CD4-positive, alpha-beta T cell treated with Interleukin-4 for 1 hour (primary cell): ENCODE measurements at places on chromosomes 2 and 18.

DNA sequence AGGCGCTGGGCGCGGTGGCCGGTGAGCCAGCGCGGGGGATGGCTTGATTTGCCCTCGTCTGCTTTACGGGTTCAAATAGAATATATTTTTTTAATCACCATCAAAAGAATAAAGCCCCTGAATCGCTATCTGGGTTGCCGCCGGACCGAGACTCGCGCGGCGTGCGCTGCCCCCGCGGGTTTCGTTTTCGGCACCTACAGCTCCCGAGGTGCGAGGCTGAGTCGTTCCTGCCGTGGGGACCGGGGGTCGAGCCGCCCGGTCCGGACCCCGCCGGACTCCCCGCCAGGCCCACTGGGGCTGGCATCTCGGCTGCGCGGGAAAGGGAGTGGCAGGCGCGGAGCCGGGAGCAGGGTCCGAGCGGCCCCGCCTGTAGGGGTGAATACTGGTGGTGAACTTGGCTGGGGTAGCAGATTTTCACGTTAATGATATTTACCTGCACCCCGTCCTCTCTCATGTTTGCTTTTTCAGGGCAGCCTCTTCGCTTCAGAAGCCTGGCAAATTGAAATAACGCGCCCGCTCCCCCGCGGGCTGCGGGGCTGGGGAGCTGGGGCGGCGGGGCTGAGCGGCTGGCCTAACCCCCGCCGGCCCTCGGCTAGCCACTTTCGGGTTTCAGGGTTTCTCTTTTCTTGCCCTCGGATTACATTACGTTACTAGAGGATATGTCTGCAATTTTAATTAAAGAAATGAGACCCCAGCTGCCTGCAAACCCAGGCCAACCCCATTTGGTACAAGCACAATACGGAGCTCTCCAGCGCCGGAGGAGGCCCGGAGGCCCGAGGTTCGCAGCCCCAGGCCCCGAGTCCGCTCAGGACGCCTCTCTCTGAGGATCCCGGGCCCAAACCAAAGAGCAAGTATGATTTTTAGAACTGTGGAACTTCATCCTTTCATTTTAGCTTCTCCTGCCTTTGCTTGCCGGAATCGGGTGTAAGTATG lies 1.7 kb upstream of the CELF4 start:
- no peak for DNase-seq

DNA sequence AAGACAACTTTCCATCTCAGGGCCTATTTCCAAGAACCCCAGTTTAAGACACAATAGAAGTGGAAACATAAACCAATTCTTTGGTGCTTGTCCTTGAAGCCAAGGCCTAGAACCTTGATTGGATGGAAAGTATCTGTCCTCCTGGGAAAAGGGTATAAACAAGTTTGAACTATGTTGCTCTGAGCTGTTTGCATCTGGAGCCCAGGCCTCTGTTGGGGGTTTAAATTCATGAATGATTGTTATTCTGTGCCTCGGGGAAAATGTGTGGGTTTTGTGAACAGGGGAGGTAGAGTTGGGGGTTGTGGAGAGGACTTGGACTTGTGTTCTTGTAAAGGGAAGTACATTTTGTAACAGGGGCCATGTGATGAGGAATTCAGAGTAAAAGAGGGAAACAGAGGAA lies 406.1 kb downstream of the SLC4A3 start:
- DNase-seq: no peak

- DNase-seq: no peak
Observed at GRCh38 chr2:233265899-233266431, 14.5 kb downstream of the ATG16L1 start.

DNA sequence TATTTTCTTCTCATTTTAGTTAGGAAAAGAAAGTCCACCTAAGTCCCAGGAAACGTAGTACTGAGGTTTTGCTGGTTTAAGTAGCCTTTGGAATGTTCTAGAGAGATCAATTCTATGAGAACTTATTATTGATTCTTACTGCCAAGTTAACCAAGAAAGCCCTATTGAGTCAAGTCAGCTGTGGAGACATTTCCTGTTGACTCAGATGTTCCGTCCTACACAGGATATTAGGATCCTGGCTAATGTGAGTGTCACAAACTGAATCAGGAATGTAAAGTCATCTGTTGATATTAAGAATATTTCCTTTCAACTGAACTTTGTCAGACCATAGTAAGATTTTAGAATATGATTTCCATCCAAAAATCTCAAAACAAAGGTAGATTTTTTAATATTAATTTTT lies 654.3 kb downstream of the LRRTM4 start:
- DNase-seq: no peak

DNA sequence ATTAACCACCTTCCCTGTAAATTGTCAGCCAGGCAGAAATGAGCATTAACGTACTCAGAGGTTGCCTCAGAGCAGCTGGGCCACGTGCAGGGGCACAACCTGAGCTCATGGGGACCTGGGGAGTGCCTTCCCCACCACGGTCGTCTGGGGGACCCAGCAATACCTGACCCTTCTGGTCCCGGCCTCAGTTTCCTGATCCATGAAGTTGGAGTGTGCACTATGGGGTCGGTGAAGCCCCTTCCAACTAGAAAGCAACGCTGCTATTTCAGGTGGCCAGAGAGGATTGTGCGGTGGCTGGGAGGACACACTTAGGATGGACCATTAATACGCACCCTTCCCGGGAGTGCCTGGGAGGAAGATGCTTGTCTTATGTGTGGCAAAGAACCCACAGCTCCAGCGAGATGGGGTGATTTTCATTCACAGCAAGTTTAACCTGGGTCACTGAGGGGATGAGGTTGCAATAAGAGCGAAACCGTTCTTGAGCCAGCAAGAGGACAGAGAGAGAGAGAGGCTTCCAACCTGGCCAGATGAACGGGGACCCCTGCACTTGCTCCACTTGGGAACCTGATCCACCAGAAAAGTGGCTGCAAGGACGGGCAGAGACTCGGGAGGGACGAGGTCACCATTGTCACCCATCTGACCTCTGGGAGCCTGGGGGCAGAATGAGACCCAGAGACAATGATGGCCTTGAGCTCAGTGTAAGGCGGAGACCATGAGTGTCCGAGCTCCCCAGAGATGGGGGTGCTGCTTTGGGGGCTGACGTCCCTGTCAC lies 36.2 kb downstream of the NGEF start:
- no peak for DNase-seq

DNA sequence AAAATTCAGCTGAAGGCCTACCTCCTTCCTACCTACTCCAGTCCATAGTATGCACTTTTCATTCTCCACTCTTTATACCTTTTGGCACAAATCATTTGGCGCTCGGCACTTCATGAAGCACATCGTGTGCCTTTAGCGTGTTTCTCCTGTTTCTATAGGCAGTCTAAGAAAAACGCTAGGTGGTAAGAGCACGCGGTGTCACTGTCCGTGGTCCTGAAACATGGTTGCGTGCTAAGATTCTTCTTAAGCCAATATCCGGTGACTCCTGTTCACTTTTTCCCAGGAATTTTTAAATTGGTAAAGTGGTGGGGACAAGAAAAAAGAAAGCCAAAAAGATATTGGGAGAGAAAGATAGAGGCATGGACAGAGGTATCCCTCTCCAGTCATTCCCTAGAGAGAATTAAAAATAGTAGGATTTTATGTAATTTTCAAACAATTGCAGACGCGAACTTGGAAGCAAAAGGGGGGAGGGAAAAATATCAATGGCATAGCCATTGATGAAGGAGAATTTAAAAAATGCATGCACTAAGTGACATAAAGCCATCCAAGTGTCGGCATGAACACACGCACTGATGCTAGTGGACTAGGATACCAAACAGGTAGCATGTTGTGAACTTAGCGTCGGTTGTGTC lies 1.4 kb upstream of the CTNNA2 start:
- DNase-seq: no peak

GRCh38 chr2:216735086-216735485 lies 39.7 kb upstream of the IGFBP5 start:
- no peak for DNase-seq

DNA sequence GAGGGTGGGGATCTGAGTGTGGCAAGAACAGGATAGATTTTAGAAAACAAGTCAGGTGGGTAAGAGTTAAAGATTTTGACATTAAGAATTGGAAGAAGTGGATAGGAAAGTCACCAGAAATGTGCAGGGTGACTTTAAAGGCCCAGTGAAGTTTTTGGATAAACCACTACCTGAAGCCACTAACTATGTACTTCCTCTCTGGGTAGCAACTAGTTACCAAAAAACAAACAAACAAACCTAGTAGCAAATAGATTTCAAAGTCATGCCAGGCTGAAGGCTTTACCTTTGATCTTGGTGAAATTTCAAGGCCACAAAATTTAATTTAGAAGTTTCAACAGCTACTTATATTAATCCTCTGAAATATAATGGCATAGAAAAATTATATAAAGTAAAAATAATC lies 42.5 kb downstream of the PSMA8 start:
- no peak for DNase-seq

DNA sequence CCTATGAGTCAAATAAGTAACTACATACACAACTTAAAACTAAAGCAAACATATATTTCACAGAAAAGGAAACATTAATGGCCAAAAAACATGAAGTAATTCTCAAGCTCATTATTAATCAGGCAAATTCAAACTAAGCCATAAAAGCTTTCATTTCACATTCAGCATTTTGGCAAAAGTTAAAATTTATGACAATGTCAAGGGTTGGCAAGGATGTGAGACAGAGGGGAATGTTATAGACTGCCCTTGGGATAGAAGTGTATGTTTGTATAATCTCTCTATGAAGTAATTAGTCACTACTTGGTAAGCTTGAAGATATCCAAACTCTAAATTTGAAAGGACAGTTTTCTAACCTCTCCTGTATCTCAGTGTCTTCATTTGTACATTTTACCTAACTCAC lies 539.4 kb downstream of the RIT2 start:
- no peak for DNase-seq

GRCh38 chr2:44335806-44336538 lies 25.3 kb downstream of the PREPL start:
- DNase-seq: no peak

GRCh38 chr18:49920731-49921130 lies 107.4 kb upstream of the ACAA2 start:
- no peak for DNase-seq

DNA sequence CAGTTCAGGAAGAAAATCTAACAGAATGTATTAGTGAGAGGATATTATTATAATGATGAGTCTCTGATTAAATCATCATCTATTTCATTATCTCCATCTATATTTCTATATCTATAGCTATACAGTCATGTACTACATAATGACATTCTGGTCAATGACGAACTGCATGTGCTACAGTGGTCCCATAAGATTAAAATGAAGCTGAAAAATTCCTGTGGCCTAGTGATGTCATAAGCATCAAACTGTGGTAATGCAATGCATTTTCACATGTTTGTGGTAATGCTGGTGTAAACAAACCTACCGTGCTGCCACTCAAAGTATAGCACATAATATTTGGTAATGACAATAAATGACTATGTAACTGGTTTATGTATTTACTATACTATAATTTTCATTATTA lies 1127.9 kb upstream of the CHAC2 start:
- no peak for DNase-seq

GRCh38 chr2:237408335-237409000 lies 5.5 kb downstream of the COL6A3 start:
- DNase-seq: no peak
